ENCODE measurements at places on chromosomes 5 and 9.
A peak's percentile ranks its signal among the peaks of the same experiment; 100 is the strongest.

- DNase-seq: no peak
Observed at GRCh38 chr5:90285581-90285980, 124.0 kb downstream of the CETN3 start.

- DNase-seq: no peak
Observed at GRCh38 chr5:141940695-141941271, 17.1 kb downstream of the DELE1 start.

DNA sequence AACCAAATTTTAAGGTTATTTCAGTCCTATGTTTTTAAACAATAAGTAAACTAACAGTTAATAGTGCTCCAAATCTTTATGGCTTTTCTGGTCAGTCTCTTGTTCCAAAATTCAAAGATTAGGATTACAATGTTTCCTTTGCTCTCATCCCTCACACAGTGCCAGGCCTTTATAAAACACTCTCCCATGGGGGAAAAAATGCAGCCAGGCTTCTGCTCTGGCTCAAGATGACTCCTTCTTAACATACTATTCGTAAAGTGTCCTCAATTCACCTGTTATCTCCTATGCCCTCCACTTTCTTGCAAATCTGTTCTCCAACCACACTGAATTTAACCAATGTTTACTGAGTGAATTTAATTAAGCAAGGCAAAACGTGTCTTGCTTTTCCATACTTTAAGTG lies 1.4 kb downstream of the CEP120 start:
- no peak for DNase-seq

DNA sequence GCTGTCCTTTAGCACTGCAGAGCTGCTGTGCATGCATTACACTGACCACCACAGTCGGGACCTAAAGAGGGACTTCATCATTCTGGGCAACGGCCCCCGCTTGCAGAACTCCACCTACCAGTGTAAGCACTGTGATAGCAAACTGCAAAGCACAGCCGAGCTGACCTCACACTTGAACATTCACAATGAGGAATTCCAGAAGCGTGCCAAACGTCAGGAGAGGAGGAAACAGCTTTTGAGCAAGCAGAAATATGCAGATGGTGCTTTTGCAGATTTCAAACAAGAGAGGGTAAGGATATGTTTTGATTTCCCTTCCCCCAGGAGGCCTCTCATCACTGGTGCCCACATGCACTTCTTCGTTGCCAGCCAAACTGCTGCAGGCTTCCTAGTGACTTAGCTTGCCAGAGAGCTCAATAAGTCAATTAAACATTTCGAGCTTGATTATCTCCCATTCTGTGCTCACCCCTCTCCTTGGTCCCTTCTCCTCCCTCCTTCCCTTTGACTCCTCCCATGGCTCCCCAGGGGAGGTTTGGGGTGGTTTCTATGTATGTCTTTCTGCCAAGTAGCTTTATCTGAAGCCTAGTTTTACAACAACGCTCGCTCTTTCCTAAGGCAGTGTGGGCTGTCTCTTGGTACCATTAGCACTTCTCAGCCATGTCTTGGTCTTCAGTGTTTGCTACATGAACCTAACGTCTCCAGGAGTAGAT lies 66.7 kb downstream of the ZNF462 start:
- DNase-seq: no peak

GRCh38 chr9:35489313-35490154 lies at the start of gene RUSC2:
TSS of gene RUSC2 (plus strand) at chr9:35490111. CDS start at chr9:35546522, 56,411 bp downstream.
- DNase-seq: peak; percentile 8

GRCh38 chr9:118271936-118272335 lies 567.7 kb downstream of the TLR4 start:
- DNase-seq: no peak
